Uterus (tissue), 4 donors: ENCODE measurements at places on chromosomes 6 and 20.

DNA sequence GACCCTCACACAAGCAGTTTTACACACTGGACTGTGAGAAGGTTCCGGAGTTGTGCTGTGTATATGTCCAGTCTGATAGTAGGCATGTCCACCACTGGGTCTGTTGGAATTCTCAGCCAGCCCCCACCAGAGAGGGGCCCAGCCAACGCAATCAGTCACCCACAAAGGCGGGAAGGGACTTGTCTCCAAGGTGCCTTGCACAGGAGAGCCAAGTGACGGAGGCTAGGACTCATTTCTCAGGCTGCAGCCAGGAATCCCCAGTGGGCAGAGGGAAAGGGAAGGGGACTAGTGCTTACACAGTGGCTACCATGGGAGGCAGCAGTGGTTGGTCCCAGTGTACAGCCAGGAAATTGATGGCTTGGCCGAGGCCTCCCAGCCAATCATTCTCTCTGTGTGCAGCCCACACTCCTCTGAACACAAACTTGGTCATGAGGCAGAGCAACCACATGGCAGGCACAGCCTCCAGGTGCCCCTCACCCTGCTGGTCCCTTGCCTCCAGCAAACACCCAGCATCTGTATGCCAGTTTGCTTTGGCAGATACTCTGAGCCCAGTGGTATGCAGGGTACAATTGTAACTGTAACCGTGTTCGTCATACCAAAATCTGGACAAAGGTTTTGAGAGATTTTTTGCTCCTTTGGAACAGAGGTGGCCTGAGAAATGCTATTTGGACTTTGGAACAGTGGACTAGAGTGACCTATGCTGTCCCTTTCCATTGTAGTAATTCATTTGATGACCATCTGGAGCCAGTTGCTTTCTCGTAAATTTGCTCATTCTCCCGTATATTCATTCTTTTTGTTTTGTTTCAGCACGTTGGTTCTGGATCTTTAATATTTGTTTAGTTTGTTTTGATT, 72.9 kb upstream of the MYL9 start:
- DNase-seq, result no peak
- no peaks in the 10 kb centered on the region for H3K36me3 ChIP-seq
- H3K4me1 ChIP-seq, result peaks cover 17% of the 10 kb centered on the region
- no peak overlapping the region for H3K4me3 ChIP-seq

GRCh38 chr6:139175389-139175948, 40.6 kb downstream of the HECA start:
- H3K36me3 ChIP-seq, result no peaks in the 10 kb centered on the region
- no peak overlapping the region for H3K4me3 ChIP-seq
- no peak overlapping the region for H3K27ac ChIP-seq
- H3K4me1 ChIP-seq, result no peaks in the 10 kb centered on the region
- no peaks in the 10 kb centered on the region for H3K27me3 ChIP-seq

DNA sequence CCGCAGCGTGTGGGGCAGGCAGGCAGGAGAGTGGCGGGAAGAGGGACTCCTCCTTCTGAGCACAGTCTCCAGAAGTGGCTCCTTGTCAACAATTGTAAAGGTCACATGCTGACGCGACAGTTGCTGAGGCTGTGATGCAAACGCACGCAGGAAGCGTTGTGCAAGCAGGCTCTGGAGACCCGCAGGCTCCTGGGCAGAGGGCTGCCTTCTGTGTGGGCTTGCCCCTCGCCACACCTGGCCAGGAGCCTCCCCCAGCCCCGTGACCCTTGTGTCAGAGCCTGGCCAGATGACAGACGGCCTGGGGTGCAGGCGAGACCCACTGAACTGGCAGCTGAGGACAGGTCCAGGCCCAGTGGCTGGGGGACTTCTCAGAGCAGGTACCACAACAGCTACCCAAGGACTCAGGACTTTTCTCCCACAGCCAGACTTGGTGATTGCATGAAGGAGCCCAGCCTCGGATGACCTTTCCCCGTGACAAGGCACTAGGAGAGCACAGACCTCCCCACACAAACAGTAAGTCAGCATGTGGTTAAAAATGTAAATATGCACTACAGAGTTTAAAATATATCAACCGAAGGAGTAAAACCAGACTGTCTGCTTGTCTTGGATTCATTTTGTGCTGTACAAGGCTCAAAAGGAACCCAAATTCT, 222.1 kb upstream of the RREB1 start:
- no peak for DNase-seq
- no peaks in the 10 kb centered on the region for H3K4me1 ChIP-seq

- H3K4me3 ChIP-seq, result no peak overlapping the region
- DNase-seq, result no peak
Observed at GRCh38 chr20:2314759-2315439, 19.1 kb downstream of the TGM3 start.

DNA sequence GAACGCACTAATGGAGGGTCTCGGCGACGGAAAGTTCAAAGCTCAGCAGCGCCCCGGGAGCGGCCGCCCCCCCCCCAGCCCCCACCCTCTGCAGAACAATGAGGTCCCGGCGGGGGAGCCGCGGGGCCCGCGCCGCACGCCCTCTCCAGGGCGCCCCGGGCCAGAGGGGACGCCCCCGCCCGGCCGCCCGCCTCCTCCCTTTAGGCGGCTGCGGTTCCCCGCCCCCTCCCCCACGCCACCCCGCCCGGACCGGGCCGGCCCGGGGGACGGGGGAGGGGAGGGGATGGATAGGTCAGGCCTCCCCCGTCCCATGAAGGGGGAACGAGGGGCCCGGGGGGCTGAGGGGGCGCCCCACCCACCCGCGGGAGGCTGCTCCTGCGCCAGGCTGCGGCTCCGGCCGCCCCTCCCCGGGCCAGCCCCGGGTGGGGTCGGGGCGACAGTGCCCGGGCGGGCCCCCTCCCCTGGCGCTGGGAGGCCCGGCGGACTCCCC, 1.5 kb downstream of the NOL4L start:
- H3K27ac ChIP-seq, result peak overlapping the region; percentile 39
- peaks cover 9% of the 10 kb centered on the region for H3K4me1 ChIP-seq
- H3K36me3 ChIP-seq, result no peaks in the 10 kb centered on the region
- no peak for DNase-seq

DNA sequence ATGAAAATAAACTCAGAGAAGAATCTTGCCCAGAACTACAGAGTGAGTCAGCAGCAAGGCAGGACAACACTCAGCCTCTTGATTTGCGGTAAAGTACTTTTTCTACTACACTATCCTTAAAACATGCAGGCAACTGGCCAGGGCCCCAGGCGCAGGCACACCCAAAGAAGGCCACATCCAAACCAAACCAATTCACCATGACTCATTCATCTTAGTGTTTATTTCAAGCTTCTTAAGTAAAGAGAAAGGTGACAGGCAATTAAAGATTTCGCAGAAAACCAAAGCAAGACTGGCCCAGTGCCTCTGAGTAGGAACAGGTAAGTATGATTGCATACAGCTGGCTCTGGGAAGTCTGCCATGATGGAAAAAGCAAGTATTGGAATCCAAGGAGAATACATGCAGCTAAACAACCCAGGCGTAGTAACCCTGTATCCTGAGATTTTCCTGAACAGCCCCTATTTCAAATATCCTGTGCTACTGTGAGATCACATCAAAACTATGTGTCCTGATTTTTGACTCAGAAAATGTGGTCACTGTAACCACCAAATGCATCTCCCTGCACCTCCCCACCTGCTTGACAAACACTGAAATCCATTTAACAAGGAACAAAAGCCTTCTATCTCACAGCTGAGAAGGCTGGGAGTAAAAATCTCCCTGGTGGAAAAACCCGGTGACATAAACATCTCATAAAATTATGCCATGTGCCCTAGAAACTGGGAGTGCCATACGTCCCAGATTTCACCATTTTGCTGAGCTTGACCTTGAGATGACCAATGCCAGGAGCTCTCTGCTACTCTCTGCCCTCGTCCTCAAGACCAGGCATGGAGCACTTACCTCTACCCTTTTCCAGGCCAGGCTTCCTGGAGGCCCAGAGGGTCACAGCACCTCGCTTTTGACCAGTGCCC, 12.4 kb downstream of the WFDC3 start:
- peak overlapping the region; percentile 94 for H3K27ac ChIP-seq
- no peaks in the 10 kb centered on the region for H3K36me3 ChIP-seq
- H3K4me1 ChIP-seq, result peaks cover 24% of the 10 kb centered on the region
- H3K27me3 ChIP-seq, result no peaks in the 10 kb centered on the region
- DNase-seq, result peak; percentile 97
- H3K4me3 ChIP-seq, result no peak overlapping the region

- H3K27ac ChIP-seq, result no peak overlapping the region
- no peaks in the 10 kb centered on the region for H3K4me1 ChIP-seq
- no peaks in the 10 kb centered on the region for H3K27me3 ChIP-seq
- no peak overlapping the region for H3K4me3 ChIP-seq
- H3K36me3 ChIP-seq, result no peaks in the 10 kb centered on the region
Observed at GRCh38 chr6:73878403-73878802, 182.4 kb downstream of the CD109 start.
